ENCODE measurements at places on chromosomes 4 and X.

- H3K4me1 ChIP-seq = no peaks in the 10 kb centered on the region
- no peaks in the 10 kb centered on the region for H3K27me3 ChIP-seq
- H3K36me3 ChIP-seq = no peaks in the 10 kb centered on the region
- no peak for DNase-seq
Measured at GRCh38 chrX:83185010-83185409, 323.1 kb upstream of the POU3F4 start.

- no peak overlapping the region for H3K27ac ChIP-seq
- H3K36me3 ChIP-seq = no peaks in the 10 kb centered on the region
- no peak overlapping the region for H3K4me3 ChIP-seq
Measured at GRCh38 chr4:41542526-41543275, 4.7 kb downstream of the LIMCH1 start.

DNA sequence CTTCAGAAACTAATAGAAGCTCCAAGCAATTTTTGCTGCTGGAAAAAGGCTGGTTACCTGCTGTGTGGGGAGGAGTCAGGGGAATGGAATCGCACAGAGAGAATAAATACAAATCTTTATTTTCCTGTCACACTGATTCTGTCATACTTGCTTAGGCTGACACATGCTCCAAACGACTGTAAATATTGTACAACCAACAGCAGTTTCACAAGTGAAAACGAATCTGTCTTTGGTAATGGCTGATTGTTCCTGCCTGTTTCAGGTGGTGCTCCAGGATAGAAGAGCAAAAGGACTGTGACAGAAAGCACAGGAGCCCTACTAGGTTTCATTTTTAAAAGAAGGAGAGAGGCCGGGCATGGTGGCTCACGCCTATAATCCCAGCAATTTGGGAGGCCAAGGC lies 125.5 kb upstream of the DCLK2 start:
- H3K4me1 ChIP-seq = no peaks in the 10 kb centered on the region
- H3K27ac ChIP-seq = no peak overlapping the region
- no peaks in the 10 kb centered on the region for H3K36me3 ChIP-seq

DNA sequence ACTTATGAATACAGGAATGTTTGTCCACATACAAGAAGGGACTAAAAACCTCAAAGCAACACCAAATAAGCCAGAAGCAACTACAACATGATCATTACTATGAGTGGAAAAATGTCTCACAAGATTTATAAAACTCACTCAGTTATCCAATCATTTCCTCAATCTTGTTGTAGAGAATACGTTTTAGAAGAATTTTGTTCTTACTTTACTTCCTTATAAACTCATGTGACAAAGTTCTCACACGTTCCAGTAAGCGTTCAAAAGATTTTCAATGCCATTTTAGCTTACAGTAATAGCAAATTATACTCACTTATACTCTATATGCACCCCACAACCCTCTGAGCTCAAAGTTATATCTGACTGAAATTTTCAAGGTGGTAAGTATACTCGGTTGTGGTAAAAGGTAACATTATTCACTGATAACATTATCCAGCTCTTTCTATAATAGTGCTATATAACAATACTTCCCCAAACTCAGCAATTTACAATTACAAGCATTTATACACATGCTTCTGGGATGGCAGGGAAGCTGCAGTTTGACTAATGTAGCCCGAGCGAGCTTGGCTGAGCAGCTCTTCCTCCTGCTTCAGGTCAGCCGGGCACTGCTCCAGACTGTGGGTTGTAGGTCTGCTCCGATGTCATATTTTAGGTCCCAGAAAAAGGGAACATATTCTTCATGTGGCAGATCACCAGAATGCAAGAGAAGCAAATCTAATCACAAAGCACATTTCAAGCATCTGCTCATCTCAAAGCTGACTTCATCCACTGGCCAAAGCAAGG lies 226.3 kb downstream of the RCHY1 start:
- no peaks in the 10 kb centered on the region for H3K4me1 ChIP-seq
- no peak overlapping the region for H3K4me3 ChIP-seq

Measured in heart left ventricle (tissue), 16 donors.